CMK (cell line): ENCODE measurements at places on chromosomes 7 and 10.

- DNase-seq = no peak
These were observed 16.5 kb downstream of the AIFM2 start for GRCh38 chr10:70115948-70116682.

- no peak for DNase-seq
These were observed 160.9 kb upstream of the NPY start for GRCh38 chr7:24123076-24123475.

DNA sequence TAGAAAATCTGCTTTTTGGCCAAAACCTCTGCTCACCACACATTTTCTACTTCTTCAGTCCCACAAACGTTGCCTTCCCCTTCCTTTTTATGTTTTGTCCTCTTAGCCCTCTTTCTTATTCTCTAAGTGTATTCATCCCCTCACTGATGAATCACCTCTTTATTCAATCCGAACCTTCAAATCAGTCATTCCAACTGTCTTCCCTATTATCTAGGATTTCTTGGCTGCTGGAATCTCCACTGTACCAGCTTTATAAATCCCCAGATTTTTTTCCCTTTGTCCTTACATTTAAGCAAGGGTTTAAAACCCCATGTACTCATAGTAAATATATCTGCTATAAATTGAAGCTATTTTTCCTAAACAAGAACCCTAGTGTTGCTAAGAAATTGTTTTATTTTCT lies 176.9 kb downstream of the SEMA3A start:
- no peak for DNase-seq

DNA sequence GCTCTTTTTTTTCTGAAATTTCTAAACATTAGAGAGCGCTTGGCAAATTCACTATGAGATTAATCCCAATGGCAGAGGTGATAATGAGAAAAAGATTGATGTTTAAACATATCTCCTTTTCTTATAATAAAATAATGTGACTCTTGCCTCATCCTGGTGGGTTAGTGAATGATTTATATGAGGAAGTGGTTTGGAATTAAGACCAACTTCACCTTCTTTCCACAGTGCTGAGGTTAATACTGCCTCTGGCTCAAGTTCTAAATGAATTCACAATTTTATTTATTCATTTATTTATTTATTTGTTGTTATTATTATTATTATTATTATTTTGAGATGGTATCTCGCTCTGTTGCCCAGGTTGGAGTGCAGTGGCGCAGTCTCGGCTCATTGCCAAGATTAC lies 40.5 kb upstream of the ADO start:
- DNase-seq = no peak

DNA sequence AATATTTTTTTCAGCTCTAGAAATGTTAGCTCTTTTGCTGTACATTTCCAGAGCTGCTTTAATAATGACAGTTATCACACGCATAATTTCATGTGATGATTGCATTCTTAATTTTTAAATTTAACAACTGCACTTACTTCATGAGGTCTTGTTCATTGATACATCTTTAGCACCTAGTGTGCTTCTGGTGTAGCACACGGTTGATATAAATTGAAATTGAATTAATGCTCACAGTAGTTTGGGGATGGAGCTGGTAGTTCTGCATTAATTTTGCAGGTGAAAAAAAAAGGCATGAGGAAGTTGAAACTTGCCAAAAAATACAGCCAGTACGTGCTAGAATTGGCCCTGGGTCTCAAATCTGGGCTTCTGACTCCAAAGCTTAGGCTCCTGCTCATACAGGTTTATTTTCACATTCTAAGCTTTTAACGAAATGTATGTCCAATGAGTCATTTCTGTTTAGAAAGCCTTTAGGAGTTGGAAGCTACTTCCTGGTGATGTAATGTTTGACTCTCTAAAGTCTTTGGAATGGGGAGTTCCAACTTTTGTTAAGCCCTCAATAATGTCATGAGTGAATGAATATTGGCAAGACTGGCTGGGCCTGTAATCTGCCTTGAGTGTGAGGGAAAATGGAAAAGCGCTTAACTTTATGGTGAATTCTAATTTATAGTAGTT lies 62.5 kb downstream of the DAGLB start:
- DNase-seq = no peak

- DNase-seq = no peak
These were observed 2.3 kb upstream of the FSCN3 start for GRCh38 chr7:127591189-127591588.
